ENCODE measurements at places on chromosomes 13 and 19.
A peak's percentile ranks its signal among the peaks of the same experiment; 100 is the strongest.

GRCh38 chr13:26656919-26657318 is 99.4 kb downstream of the WASF3 start:
- no peak for DNase-seq

GRCh38 chr19:35797663-35798062 is 15.0 kb downstream of the PRODH2 start:
- DNase-seq: no peak

DNA sequence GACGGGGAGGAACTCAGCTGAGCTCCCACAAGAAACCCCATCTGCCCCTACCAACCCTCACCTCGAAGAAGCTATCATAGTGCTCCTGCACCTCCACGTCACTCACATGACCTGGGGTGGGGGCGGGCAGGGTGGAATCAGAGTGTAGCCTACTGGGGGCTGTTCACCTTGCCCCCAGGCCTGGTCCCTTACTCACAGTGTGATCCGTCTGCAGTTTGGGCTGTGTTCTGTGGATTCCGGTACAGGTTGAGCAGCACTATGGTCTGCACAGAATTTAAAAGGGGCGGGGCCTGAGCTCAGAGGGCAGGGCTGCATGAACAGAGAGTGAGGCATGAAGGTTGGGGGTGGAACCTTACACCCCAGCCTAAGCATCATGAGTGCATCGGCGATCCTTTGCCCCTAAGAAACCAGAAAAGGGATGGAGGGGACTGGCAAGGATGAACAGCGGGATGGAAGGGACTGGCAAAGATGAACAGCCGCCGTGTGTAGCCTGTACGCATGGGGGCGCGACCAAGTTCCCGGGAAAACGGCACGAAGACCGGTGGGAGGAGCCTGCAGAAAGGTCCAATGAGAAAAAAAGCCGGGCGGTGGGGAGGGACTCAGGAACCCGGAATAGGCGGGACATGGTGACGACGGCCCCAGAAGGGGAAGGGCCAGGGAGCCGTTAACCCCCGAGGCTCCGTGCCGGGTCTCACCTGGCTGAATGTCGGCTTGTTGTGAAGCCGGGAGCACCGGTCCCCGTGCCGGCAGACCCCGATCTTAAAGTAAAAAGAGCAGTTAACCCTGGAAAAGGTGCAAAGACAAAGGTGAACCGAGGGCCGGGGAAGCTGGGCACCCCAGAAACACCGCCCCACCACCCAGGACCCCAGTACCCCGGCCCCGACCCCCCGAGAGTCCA is 539 bp downstream of the U2AF1L4 start:
- peak; percentile 98 for DNase-seq

DNA sequence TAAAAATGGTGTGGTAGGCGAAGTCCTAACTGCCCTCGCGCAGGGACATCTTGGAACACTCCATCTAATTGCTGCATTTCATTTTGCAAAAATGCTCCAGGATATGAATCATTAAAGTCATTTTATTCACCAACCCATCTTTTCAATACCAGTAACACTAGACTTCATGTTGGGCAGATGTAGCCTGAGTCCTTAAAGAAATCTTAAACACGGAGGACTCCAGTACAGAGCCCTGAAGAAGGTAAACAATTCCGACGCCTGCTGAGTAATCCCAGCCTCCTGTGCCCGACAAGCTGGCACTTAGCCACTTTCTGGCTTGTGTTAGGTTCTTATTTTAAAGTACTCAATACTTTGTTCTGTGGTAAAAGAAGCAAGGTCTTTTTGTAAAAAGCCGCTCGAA is 58.0 kb upstream of the IRS2 start:
- DNase-seq: no peak

DNA sequence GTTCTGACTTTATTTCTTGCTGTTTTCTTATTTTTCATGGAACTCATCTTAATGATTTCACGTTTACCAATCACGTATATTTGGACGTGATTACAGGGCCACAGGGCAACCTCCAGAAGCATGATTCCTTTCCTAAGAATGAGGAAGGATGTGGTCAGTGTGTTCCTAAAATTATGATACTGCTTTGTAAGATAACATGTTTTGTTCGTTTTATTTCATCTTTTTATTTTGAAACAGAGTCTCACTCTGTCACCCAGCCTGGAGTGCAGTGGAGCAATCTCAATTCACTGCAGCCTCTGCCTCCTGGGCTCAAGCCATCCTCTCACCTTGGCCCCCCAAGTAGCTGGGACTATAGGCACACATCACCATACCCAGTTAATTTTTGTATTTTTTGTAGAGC is 24.8 kb upstream of the LAIR1 start:
- DNase-seq: no peak

DNA sequence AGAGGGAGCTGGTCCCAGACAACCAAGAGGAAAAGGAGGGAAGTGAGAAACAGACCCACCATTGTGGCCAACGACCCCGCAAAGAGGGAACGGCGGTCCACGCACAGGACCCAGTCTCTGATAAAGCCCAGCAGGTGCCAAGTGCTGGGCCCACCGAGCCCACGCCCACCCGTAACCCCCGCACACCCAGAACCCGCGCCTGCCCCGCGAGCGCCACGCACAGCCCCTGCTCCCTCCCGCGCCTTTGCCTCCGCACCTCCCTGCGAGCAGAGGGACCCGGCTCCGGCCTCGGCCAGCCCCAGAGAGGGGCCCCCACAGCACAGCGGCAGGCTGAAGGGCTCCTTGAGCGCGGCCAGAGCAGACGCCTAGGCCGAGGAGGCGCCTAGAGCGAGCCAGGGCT is 1192.2 kb downstream of the PCDH17 start:
- DNase-seq: no peak

DNA sequence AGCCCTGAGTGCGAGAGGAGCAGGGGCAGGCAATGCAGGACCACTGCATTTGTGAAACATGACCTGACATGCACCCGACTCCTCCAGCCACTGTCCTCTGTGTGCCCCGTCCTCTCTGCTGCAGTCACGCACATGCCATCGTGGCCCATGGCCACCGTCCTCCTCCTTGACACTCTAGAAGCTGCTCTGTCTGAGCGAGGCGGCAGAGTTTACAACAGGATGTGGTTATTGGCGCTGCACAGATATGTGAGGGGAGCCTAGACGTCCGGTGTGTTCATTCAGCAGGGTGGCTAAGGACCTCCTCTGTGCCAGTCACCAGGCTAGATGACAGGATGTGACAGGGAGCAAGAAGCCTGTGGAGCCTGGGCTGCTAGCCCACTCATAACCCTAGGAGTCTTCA is 277.8 kb downstream of the FOXO1 start:
- DNase-seq: peak; percentile 72

DNA sequence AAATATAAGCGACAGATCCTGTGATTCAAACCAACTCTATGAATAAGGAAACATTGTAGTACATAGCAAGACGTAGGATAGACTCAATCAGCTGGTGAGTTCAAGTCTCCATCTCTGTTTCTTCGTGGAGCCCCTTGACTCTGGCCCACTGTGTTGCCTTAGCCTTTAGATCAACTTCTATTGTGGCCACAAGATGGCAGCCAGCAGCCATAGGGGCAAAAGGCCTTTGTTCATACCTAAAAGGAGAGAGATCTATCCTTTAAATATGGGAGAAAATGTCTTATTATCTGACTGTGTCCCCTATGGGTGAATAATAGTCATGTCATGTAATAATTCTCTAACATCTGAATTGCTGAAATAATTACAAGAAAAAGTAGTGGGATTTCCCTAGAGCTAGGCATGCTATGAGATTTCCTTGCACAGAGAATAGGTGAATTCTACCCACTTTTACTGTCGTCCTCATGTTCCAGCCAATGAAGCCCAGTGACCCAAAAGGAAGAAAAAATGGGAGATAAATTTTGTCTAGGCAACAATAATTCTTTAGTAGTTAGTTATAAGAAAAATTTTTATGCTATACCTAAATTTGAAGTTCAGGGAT is 129.4 kb downstream of the PCDH20 start:
- no peak for DNase-seq

DNA sequence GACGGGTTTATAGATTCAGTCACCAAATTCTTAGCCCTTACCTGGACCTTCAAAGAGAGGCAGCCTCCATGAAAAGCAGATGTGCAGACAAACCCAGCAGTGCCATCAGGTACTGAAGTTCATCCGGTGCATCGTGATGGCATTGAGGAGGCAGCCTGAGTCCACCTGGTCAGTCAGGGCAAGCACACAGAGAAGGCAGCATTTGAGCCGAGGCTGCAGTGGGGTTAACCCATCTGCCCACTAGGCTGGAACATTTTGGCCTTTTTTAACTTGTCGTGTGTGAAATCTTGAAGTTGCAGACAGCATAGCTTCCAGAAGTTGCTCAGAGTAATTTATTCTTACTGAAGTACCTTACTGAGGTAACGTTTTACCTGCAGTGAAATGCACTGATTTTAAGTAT is 4.9 kb downstream of the LMO7 start:
- no peak for DNase-seq

GRCh38 chr13:45779901-45780300 is 71.7 kb downstream of the SIAH3 start:
- no peak for DNase-seq

DNA sequence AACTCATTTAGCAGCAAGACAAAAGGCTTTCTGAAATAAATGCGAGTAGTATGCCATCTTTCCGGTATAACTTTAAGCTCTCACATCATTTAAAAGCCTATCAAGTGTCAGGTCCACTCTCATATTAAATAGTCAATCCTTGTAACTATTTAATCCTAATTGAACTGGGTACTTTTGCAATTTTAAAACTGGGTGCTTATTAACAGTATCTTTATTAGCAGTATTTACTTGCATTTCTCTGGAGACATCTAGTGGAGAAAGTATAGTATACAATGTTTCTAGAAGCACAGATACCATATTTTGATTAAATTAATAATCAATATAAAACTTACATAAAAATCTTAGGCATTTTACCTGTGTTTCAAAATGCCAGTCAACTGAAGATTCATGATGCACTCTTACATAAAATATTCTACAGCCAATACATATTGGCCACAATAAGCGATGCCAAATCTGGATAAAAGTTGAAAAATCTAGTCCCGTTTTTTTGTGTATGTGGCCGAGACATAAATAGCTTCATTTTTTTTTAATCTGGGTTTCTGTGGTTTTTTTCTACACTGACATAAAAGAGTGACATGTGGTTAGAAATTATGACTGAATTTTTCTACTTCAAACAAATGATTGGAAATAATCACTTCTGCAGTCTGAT is 4.3 kb upstream of the POSTN start:
- DNase-seq: no peak

GRCh38 chr19:47209319-47210179 is 21.4 kb downstream of the BBC3 start:
- DNase-seq: no peak

DNA sequence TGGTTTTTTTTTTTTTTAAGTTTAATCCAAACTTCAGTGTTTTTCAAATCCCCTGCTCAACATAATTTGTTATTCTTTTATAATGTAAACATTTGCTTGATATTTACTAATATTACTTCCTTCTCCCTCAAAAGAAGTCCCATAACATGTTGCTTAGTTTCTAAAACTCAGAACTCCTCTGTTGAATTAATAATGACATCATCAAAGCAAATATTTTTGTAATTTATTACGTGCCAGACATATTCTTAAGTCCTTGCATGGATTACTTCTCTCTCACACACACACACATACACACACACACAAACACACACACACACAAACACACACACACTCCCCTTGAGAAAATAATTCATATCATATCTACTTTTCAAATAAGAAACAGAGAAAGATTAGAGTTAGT is 1432.3 kb upstream of the SPRY2 start:
- no peak for DNase-seq

- DNase-seq: no peak
Observed at GRCh38 chr13:82661126-82661525, 1221.1 kb downstream of the SLITRK1 start.

DNA sequence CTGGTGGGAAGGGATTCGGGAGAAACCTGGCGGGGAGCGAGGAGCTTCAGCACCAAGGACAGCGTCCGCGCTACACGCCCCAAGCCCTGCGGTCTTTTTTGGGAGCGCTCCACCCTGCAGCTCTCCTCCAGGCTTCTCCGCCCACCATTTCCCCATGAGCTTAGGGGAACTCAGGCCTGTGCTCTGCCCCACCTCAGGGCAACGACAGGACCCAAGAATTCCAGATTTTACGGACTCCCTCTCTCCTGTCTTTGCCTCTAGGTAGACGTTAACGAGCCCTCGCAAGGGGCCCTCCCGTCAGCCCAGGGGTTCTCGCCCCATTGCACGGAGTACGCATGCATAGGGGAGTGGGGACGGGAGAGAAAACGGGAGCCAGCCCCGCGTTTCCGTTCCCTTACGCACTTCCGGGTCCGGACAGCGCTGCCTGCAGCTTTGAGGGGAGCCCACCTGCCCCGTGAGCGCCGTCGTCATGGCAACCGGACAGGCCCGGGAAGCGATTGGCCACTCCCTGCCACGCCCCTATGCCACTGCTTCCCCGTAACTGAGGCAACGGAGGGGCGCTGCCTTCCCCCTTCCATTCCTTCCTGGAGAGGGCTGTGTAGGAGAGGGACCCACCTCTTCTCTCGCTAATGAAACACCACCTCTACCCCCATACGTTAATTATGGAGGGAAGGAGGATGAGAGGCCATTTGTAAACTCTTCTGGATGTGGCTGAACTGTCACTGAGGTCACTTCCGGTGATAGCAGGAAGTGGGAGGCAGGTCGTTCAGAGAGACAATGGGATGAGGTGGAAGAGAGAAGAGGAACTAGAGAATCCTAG is 20.8 kb downstream of the NOVA2 start:
- DNase-seq: no peak

- DNase-seq: no peak
Observed at GRCh38 chr19:55014714-55015113, 23.4 kb downstream of the GP6 start.

GRCh38 chr13:106287351-106287750 is 248.1 kb downstream of the EFNB2 start:
- DNase-seq: no peak

GRCh38 chr19:54266133-54266532 is 9.1 kb upstream of the LILRB5 start:
- DNase-seq: peak; percentile 75

GRCh38 chr13:113116871-113117271 is 5.7 kb upstream of the F10 start:
- no peak for DNase-seq

GRCh38 chr19:52191389-52191788 is 1.5 kb downstream of the PPP2R1A start:
- DNase-seq: no peak

GRCh38 chr13:111518161-111518792 is 197.8 kb downstream of the TEX29 start:
- DNase-seq: no peak

GRCh38 chr13:91904005-91904404 is 505.6 kb downstream of the GPC5 start:
- DNase-seq: no peak

GRCh38 chr13:60619461-60619860 is 222.4 kb downstream of the TDRD3 start:
- DNase-seq: no peak

Measured in ascending aorta (tissue), 2 donors.